ENCODE measurements at places on chromosomes 7 and 10.

DNA sequence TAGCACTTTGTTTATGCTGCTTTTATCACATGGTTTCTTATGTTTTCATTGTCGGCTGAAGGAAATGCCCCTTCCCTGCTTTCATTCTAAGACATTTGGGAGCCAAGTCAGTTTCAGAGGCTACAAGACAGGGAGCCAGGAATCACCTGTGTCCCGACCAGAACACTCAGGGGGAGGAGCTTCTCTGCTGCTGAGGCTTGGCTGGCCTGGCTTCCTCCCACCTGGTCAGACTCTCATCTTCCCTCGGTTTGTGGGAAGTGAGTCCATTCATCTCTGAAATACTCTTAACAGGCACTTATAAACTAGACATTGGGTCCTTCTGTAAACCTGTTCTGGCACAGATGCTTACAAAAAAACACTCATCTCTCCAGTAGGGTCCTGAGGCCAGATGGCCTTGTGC is 19.6 kb upstream of the GOLGA7B start:
- no peak for DNase-seq

DNA sequence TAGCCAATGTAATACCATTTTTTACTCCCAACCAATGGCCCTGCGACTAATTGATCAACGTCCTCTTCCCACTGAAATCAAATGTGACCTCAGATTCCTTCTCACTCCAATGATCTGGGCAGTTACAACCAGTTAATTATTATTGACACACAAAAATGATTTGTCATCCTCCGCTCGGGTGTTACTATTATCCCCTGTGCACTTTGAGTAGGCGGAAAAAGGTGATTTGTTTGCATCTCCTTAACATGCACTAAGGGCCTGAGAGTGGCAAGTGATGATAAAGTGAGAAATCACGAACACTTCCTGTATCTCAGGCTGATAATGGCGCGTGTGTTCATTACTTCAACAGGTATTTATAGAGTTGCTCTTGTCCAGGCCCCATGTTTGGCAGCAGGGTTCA is 40.9 kb upstream of the PNLIP start:
- no peak for DNase-seq

DNA sequence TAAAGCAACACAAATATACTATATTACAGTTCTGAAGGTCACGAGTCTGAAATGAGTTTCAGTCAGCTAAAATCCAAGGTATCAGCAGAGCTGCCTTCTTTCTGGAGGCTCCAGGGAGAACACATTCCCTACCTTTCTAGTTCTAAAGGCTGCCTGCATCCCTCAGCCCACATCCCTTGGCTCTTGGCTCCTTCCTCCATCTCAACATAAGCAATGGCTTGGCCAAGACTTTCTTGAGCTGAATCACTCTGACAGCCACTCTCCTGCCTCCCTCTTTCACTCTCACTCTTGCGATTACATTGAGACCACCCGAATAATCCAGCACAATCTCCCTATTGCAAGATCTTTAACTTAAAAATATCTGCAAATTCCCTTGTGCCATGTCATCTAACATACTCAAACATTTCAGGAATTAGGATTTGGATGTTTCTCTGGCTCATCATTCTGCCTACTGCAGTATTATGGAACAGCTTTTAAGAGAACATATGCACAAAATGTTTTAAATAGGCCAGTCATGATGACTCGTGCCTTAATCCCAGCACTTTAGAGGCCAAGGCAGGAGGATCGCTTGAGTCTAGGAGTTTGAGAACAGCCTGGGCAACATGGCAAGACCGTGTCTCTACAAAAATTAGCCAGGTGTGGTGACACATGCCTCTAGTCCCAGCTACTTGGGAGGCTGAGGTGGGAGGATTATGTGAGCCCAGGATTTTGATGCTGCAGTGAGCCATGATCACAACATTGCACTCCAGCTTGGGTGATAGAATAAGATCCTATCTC is 144.2 kb upstream of the VSTM2A start:
- DNase-seq: no peak

DNA sequence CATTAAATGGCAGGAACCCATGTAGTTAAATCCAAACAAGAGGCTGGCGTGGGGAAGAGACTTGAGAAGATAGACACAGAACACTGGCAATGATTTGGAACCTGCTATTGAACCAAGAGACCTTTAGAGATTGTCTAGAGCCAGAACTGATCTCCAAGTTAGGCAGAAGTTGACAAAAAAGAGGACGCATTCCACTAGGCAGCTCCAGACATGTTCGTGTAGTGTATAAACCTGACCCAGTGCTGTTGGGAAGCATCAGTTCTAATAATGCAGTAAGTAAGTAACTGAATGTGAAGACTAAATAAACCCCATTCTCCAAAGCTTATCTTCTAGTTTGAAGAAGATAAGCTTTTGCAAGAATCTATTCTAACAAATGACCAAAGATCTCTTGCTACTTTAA is 50.8 kb downstream of the AP3M1 start:
- DNase-seq: no peak

DNA sequence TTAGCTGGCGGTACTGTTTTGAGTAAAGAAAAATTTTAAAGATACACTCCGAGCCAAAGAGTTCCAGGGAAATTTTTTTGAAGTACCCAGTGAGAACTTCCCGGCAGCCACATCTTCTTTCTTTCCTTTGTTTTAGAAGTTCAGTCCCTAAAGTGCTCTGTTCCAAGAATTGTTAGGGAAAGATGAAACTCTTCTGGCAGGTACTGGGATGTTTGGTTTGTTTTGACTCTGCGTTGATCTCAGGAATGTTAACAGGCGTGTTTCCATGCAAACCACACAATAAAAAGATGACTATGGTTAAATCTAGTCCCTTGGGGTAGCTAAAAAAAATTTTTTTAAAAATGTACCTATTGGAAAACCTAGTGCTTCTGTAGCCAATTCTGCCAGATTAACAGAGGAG is 224.7 kb upstream of the PHYHIPL start:
- DNase-seq: no peak

DNA sequence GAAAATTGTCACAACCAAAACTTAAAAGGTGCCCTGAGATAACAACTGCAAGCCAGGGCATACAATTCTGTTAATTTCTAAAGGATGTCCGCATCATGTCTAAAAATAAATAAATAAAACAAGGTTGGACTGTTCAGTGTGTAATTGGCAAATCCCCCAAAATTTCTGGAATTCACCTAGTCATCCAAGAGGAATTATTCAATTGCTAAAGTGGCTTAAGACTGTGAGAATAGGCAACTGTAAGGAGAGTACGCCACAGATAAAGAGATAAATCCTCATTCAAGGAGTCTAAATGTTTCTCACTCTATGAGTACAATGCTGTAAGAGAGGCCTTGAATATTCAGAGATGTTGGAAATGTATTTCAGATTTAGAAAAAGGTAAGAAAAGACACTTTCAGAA is 37.2 kb downstream of the PIK3AP1 start:
- no peak for DNase-seq

DNA sequence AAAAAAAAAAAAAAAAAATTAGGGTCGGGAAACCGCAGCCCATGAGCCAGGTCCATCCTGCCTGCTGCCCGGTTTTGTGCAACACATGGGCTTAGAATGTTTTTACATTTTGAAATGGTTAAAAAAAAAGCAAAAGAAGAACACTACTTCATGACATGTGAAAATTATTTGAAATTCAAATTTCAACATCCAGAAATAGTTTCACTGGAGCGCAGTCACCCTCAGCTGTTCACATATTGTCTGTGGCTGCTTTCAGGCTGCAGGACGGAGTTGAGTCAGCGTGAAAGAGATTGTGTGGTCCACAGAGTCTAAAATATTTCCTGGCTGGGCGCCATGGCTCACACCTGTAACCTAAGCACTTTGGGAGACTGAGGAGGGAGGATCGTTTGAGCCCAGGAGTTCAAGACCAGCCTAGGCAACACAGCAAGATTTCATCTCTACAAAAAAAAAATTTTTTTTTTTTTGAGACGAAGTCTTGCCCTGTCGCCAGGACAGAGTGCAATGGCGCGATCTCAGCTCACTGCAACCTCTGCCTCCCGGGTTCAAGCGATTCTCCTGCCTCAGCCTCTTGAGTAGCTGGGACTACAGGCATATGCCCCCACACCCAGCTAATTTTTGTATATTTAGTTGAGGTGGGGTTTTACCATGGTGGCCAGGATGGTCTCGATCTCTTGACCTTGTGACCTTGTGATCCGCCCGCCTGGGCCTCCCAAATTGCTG is 63.9 kb upstream of the ECHDC3 start:
- no peak for DNase-seq

- no peak for DNase-seq
Observed at GRCh38 chr7:157865351-157866165, 528.8 kb downstream of the DNAJB6 start.

GRCh38 chr10:62805231-62806099 is 945 bp downstream of the ADO start:
- DNase-seq: peak; percentile 89

GRCh38 chr10:27947540-27947939 is 51.3 kb downstream of the ODAD2 start:
- no peak for DNase-seq

DNA sequence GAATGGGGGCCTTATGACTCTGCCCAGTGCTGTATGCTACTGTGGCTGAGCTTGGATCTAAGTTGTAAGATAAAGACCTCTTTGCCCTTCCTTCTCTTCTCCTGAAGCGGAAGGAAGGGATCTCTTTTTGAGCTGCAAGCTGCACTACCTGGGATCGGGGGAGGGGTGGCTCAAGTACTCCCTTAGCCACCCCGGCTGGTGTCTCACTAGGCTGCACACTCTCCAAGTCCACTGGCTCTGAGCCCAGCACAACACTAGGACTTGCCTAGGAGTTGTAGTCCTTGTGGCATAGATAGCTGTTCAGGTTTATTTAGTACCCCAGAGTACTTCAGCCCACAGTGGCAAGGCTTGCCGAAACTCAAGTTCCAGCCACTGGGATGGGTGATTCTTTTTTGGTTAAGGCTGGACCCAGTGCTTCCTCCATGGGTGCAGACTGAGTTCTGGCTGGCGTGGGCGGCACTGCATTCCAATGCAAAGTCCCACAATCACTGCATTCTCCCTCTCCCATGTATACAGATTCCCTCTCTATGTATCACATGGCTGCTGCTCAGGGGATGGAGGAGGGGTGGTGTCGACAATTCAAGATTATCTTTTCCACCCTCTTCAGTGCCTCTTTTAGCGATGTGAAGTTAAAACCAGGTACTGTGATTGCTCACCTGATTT is 76.2 kb upstream of the SLC25A13 start:
- no peak for DNase-seq

DNA sequence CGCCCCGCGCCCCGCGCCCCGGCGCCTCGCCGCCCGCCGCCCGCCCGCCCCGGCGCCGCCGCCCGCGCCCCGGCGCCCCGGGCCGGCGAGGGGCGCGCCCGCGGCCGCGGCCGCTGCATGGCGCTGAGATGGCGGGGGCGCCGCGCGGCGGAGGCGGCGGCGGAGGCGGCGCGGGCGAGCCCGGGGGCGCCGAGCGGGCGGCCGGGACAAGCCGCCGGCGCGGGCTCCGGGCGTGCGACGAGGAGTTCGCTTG is 174 bp downstream of the ADCY1 start:
- no peak for DNase-seq

GRCh38 chr10:84820120-84820519 is 491.7 kb downstream of the CCSER2 start:
- DNase-seq: no peak

GRCh38 chr7:131532570-131533091 is 23.8 kb downstream of the PODXL start:
- no peak for DNase-seq

GRCh38 chr7:77825131-77825530 is 26.6 kb downstream of the PHTF2 start:
- DNase-seq: no peak

DNA sequence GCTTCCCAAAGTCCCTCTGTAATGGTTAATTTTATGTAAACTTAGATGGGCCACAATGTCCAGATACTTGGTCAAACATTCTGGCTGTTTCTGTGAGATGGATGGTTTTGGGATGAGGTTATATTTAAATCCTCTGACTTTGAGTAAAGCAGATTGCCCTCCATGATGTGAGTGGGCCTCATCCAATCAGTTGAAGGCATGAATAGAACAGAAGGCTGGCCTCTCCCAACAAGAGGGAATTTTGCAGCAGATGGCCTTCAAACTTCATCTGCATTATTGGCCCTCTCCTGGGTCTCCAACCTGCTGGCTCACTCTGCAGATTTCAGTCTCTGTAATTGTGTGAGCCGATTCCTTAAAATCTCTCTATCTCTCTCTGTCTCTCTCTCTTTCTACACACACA is 362.3 kb downstream of the GRID1 start:
- DNase-seq: no peak

DNA sequence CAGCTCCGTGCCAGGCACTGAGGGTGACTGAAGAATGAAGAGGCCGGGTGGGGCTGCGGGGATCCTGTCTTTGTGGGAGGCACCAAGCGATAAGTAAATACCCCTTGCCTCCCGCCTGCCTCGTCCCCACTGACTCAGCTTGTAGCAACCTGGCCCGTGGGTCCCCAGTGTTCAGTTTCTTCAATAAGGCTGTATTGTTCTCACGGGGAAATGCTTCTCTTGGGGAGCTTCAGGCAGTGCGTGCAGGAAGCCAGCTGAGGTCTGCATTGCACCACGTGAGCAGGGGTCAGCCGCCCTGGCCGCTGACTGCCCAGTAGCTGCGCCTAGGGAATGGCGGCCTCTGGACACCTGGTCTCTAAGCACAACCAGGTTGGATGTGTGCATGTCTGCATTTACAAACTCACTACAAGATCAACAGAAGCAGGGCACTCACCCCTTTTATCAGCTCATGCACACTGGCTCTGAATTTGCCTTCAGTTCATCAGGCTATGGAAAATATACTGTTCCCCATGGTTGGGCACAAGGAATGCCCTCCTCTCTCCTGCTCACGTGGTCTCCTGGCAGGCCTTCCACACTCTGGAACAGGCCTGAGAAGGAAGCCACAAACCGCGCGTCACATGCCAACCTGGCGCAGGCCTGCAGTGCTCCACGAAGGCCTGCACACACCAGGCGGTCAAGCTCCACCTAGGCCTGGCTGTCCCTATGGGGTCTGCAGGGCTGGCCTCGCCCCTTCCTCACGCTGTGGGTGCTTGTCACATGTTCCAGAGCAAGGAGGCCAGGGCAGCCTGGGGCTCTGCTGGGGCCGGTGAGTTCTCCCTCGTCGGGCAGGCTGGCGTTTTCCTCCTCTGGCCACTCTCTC is 135.7 kb upstream of the RNF32 start:
- DNase-seq: no peak

GRCh38 chr7:45100761-45101480 is 10.6 kb downstream of the TBRG4 start:
- DNase-seq: no peak

- DNase-seq: no peak
Observed at GRCh38 chr7:39910108-39910869, 39.8 kb upstream of the CDK13 start.

DNA sequence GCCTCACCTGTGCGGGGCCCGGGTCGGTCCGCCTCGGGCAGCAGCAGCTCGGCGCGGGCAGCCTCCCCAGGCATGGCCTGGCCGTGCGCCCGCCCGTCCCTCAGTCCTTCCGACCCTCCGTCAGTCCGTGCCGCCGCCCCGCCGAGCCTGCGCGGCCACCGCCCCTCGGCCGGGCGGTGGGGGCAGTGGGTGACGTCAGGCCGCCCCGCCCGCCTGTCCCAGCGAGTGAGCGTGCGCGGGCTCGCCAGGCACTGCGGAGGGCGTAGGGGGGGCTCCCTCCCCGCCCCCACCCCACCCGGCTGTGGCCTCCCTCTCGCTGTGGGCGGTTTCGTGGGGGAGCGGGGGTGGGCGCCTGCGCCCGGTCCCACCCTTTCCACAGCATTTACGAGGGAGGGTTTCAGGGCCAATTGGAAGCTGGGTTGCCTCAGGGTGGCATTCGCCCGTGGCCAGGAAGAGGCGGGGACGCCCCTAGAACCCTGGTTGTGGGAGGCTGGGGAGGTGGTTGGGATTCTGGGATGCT is at the start of gene NACAD:
Gene NACAD, minus strand, starts transcription at position 149 of the 520 bp plus-strand sequence. Its CDS starts 75 bp downstream, at position 74.
- DNase-seq: peak; percentile 92

- DNase-seq: no peak
Observed at GRCh38 chr7:2619116-2619515, 12.7 kb upstream of the TTYH3 start.
